ENCODE measurements at places on chromosomes 11 and 22.

GRCh38 chr11:116279511-116279910 is 493.3 kb downstream of the BUD13 start:
- DNase-seq = no peak

DNA sequence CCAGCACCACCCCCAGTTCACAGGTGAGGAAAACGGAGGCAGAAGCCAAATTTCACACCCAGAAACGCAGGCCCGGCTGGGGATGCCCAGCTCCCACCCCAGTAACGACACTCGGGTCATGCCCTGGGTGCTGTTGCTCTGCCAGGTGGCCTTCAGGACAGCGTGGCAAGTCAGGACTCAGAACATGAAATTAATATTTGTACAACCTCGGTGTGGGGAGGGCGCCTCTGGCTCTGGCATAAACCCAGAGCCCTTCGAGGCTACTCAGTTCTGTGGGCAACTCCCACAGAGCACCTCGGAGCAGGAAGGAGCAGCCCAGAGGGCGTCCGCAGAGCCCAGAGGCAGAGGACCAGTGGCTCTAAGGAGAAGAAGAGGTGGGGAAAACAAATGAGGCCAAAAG is 71.6 kb downstream of the CELSR1 start:
- no peak for DNase-seq

DNA sequence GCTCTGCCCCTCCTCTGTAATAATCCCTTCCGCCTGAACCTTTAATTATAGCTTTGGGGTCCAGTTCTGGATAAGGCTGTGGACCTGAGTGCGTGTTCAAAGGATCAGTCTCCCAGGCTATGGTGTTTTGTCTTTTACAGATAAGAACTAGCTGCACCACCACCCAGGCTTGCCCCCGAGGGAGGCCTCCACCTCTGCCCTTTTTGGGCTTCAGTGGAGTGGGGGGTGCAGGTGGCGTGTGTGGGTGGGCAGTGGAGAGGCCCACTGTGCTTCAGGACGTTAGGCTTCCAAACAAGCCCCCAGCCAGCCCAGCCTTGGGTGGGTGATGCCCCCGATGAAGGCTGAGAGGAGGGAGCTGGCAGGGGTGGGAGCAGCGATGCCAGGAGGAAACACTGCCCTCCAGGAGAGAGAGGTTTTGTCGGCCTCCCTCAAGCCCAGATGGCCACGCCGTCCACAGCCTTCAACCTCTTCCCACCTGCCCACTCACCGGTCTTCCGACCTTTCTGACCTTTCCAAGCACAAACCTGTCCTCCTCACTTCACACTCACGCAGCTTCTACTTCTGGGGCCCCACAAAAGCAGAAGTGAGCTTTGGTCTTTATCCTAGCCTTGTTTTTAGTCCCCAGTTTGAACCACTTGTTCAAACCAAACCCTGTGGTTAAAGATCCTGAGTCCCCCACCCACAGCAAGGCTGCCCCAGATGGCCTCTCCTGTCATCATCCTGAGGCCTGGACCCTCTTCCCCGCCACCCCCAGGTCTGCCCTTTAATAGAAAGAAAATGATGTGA is 20.4 kb downstream of the PSMD13 start:
- DNase-seq = no peak

DNA sequence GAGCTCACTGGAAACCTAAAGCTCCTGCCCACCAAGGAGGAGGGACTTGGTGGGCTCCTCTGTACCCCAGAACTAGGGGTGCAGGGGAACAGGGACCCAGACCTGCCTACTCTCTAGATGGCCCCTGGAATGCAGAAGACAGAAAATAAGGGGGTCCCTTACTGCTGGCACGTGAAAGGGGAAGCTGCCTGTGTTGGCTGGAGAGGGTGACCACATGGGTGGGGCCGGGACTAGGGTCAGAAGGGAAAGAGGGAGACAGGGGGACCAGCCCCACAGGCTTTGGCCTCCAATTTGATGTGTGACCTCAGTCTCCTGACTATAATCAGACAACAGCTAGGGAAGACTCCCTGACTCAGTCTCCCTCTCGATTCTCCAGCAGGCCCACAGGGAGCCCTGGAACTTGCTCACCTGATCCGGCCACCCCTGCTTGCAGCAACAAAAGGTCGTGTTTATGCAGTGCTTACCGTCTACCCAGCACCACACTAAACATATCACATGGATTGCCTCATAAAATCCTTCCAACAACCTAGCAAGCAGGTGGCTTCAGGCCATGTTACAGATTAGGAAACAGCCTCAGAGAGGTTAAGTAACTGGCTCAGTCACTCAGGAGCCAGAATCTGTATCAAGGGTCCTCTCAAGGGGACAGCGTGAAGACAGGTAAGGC is 10.2 kb downstream of the ARAP1 start:
- DNase-seq = no peak

DNA sequence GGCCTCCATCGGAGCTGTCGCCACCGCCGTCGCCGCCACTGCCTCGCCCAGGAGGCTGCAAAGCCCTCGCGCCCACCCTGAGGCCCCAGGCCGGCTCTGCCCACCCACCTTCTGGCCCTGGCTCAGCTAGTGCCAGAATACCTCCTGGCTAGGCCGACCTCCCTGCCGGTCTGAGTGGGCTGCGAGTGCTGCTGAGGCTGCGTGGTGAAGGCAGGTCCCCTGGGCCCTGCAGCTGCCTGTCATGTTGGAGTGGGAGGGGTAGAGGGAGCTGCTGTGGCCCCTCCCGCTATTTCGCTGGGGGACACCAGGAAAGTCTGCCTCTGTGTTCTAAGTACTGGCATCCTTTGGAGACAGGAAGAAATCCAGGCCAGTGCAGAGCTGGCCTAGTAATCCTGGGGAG is 34.2 kb downstream of the LRRC10B start:
- no peak for DNase-seq

GRCh38 chr11:83568516-83568915 is 282.3 kb upstream of the CCDC90B start:
- DNase-seq = no peak

GRCh38 chr11:46286789-46287188 is 9.3 kb downstream of the CREB3L1 start:
- no peak for DNase-seq

DNA sequence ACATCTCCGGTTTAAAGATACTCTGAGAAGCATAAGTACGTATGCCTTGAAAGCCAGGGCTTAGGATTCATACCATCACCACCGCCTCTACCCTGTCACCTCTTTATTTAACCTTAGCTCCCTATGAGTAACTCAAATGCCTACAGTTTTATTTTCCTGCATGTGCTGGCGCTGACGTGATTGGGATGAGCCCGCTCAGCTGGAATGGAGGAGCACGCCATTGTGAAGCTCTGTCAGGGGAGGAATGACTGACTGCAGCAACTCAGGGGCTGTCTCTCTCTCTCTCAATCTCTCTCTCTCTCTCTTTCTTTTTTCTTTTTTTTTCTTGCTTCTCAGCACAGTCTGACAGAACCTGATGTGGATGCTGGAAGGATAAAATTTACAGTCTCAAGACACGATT is 12.4 kb downstream of the CAVIN3 start:
- no peak for DNase-seq

GRCh38 chr22:20418211-20418788 is 19.3 kb downstream of the SCARF2 start:
- peak; percentile 96 for DNase-seq

GRCh38 chr11:134532131-134532920 is 120.3 kb upstream of the B3GAT1 start:
- DNase-seq = peak; percentile 74

GRCh38 chr22:35830305-35830704 is 112.6 kb downstream of the APOL5 start:
- no peak for DNase-seq

- no peak for DNase-seq
Observed at GRCh38 chr11:27452147-27452546, 20.4 kb downstream of the LGR4 start.

Measured in lower leg skin (tissue), 4 donors.